ENCODE measurements at places on chromosomes 6 and 20.

- no peak for DNase-seq
These were observed 11.6 kb downstream of the TMEM30A start for GRCh38 chr6:75273009-75273408.

DNA sequence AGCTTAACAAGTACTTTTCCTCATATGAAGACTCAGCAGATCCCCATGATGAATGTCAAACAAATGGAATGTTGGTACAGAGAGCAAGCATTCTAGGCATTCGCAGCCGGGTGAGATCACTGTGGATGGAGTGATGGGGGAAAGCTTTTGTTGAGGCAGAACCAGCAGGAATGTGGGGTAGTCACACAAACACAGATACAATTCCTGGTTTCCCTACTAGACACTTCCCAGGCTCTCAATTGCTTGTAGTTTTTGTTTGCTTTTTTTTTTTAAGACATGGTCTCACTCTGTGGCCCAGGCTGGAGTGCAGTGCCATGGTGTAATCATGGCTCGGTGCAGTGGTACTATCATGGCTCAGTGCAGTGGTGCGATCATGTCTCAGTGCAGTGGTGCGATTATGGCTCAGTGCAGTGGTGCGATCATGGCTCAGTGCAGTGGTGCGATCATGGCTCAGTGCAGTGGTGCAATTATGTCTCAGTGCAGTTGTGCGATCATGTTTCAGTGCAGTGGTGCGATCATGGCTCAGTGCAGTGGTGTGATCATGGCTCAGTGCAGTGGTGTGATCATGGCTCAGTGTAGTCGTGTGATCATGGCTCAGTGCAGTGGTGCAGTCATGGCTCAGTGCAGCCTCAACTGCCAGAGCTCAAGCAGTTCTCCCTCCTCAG lies 15.4 kb upstream of the IER3 start:
- DNase-seq, result no peak

DNA sequence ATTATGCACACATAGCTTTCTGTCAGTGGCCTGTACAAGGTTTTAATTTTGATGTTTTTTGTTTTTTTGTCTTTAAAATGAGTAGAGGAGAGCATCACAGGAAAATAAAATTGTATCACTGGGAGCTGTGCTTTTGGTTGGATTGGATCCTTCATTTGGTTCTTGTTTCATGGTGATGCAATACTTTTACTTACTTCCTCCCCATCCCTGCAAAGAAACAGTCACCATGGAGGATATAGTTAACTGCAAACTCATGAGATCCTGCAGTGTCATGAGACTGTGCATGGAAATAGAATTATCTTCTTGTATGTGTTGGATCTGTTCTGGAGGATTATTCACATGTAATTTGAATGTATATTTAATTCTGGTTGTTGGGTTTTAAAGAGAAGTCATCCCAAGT lies 122.3 kb downstream of the JARID2 start:
- no peak for DNase-seq

DNA sequence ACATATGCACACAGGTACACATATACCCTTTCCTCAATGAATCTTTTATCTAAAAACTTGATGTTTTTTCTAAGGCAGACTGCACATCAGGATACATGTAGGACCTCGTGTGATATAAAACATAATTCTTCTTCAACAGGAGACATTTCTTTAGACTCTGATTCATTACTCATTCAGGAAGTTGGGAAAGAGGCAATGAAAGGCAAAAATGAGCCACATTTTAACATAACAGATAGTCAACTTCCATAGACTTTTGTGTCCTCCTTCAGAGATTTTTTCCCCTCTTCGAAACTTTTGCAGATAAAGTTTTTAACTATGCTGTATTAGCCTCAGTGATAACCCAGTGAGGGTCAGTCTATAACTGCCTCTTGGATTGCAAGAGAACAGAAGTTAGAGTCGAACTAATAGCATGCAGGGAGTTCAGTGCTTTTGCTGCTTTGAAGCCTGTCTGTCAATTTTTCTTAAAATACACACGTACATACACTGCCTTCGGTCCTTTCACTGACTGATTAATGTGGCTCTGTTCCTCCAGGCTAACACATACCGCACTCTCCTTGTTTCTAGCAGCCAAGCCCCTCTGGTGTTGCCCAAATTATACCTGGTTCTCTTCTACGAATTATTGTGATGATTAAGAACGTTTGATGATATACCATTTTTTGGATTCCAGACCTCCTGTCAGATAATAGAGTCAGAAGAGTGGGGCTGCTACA lies 562.5 kb upstream of the MAP3K7 start:
- DNase-seq, result no peak

DNA sequence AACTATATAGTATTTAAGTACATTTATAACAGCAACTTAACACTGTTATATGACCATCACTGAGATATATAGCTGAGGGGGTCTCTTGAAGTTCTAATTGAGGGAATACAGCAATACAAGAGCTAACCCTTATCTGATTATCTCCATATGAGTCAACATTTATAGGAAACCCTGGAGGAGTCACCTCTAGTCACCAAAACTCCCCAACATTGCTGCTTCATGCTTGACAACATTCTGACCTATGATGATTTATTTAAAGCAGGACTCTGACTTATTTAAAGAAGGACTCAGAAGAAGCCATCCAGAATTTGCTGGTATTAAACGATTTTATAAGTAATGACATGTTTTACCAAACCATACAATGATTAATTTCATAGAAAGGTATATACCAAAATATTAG lies 182.6 kb upstream of the NOX3 start:
- DNase-seq, result no peak

DNA sequence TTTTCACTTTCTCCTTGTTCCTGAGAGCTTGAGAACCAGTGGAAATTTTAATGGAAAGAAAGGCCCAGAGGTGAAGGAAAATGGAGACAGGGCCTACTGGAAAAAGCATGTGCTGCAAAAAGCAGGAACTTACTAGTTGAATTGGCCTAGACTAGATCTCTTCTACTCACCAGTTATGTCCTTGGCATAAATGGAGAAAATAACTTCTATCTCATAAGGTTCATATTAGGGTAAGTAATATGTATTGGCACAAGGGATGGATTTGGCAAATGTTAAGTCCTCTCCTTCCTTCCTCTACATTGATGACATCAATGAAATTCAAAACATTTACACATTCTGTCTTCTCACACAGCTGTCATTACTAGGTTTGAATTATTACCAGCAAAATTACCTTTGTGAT lies 74.0 kb downstream of the NDUFAF5 start:
- no peak for DNase-seq

- no peak for DNase-seq
These were observed 93.6 kb upstream of the AGPAT4 start for GRCh38 chr6:161367472-161367871.

DNA sequence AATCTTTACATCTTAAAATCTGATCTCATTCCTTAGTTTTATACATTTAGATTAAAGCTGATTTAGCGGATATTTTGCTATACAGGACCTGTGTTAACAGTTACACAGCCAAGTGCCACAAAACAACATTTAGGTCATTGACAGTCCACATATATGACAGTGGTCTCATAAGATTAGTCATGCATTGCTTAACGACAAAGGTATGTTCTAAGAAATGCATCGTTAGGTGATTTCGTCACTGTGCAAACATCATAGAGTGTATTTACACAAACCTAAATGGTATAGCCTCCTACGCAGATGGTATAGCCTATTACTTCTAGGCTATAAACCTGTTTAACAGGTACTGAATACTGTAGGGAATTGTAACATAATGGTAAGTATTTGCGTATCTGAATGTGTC lies 21.6 kb downstream of the ADGRG6 start:
- DNase-seq, result no peak

DNA sequence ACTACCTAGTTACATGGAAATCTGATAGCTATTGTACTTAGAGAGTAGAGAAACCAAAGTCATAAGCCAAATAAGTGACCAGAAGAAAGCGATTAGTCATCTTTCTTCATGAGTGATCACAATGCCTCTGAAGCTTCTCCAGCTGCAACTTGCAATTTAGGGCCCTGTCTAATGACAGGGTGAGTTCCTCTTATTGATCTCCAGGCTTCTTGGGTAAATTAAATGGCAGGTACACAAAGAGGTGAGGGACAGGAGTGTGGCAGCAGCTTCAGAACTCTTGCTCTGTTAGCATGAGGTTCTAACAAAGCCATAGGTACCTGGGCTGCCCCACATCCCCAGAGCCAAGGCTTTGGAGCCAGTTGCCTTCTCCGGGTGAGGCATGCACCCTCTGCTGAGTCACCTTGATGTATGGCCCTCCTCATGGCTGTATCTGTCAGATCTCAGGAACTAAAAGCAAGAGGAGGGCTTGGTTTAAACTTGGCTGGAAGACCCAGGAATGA lies 60.8 kb downstream of the PRDM1 start:
- no peak for DNase-seq

- no peak for DNase-seq
These were observed 410.0 kb downstream of the PLCB1 start for GRCh38 chr20:8542110-8542486.

DNA sequence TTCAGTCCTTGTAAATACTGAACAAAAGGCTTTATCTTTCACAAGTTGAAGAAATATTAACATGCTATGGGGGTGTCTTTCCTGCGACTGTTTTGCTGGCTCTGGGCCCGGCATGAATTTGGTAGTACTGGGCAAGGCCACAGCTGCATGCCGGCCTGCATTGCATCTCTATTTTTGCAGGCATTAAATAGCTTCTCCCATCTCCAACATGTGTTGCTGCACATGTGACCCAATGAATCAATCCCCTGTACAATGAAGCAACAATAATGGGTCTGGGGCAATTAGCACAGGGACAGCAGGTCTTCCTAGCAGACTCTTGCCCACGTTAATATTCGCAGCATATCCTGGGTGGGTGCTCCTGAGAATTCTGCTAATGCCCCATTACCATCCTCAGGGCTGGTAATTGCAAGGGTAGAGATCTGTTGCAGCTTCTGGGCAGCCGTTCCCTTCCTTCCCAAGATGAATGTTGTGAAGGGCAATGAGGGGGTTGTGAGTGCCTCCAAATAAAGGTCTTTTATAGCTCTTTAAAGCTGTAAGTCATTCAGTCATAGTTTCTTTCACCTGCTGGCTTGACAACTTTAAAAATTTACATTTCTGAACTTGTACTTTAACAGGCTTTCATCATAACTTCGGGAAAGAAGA lies 24.3 kb upstream of the CDYL start:
- no peak for DNase-seq

DNA sequence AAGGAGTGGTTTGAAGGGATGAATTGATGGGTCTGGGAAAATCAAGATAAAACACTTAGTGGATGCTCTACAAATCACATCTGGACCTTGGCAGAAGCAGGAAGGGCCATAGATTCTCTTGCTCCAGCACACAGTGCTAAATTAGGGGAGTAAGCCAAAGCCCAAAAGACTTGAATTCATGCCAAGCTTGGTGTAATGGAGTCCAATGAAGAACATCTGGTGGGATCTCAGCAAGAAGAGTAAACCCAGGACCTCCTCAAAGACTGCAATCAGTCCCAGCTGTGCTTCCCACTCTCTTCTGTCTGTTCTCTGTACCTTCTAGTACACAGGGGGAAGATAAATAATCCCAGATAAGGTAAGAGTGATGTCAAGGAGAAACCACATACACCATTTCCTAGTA lies 683.4 kb downstream of the RNF144B start:
- no peak for DNase-seq

DNA sequence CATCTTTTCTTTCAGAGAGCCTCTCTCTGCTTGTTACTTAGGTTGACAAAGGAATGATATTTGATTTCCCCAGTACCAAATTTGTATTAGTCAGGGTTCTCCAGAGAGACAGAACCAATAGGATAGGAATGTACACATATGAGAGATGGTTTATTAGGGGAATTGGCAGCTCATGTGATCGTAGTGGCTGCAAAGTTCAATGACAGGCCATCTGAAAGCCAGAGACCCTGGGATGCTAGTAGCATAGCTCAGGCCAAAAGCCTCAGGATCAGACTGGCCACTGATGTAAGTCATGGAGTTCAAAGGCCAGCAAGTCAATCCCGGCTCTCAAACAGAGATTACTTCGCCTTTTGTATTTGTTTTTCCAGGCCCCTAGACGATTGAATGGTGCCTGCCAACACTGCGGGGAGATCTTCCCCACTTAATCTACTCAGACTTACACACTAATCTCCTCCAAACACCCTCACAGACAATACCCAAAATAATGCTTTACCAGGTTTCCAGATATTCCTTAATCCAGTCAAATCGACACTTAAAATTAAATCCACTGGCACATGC lies 215.5 kb downstream of the ALDH8A1 start:
- no peak for DNase-seq

DNA sequence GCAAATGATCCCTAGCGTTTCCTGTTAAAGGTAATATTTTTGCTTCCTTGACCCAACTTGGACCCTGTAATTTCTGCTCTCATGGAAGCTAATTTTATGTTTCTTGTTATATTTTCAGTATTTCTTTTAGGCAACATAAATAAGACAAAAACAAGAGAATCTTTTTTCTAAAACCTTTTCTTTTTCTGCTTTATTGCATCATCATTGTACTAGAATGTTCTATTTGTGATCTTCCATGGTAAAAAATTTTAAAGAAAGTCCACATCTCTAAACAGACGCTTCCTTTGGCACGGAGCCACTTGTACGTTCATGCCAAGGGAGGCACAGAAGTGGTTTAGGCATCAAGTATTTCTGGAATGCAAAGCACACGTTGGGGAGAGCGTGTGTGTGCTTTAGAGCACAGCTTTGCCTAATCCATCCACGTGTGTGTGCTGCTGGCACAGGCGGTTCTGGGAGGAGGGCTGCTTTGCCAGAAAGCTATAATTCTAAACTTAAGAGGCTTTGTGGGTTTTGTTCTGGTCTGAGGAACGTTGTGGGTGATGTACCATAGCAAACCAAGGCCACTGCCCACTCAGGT lies 98.3 kb downstream of the SASH1 start:
- no peak for DNase-seq

DNA sequence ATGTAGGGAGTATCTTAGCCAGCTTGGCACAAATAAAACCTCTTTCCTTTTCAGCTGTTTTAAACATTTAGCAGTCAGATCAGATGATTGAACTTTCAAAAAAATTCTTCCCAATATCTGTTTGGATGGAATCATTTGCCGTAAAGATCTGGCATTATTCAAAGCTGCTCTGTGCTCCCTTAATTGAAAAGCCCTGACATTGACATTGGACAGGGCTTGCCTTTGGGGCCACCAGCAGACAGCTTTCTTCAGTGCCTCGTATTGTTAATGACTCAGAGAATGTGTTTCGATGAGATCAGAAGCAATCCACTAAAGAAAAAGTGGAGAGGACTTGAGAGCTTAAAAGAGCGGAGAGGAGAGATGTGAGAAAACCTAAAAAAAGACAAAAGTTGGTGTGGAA lies 343.5 kb downstream of the NRN1 start:
- DNase-seq, result no peak

GRCh38 chr6:47646689-47647088 lies 51.7 kb upstream of the ADGRF4 start:
- DNase-seq, result no peak

GRCh38 chr6:42629845-42630244 lies 66.0 kb downstream of the UBR2 start:
- DNase-seq, result peak; percentile 0

DNA sequence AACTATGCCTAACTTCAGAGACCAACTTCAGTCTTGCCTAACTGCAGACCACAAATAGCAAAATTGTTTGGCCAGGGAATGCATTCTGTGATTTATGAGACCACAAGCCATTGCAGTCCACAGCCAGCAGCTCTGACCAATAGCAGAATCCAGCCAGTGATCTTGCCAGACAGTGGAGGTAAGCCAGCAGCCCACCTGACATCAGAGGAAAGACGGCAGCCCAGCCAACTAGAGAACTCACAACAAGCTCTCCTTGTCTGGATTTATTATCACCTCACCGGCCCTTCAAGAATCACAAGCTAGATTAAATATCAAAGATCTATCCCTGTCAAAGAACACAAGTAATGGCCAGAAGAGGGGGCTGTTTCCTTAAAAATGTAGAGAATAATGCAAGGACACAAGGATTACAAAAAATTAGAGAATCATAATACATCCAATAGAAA lies 66.5 kb upstream of the SLC35F1 start:
- no peak for DNase-seq

GRCh38 chr20:19903168-19903811 lies 113.9 kb upstream of the NAA20 start:
- no peak for DNase-seq

Data from immature natural killer cell (primary cell).